ENCODE measurements at places on chromosomes 12 and 14. TPM values are rescaled to one million over a fixed set of nuclear protein-coding genes. Genes with fewer than 3 reads are reported as not detected.

Gene RHEBL1
- total RNA-seq = 0.38 TPM

DNA sequence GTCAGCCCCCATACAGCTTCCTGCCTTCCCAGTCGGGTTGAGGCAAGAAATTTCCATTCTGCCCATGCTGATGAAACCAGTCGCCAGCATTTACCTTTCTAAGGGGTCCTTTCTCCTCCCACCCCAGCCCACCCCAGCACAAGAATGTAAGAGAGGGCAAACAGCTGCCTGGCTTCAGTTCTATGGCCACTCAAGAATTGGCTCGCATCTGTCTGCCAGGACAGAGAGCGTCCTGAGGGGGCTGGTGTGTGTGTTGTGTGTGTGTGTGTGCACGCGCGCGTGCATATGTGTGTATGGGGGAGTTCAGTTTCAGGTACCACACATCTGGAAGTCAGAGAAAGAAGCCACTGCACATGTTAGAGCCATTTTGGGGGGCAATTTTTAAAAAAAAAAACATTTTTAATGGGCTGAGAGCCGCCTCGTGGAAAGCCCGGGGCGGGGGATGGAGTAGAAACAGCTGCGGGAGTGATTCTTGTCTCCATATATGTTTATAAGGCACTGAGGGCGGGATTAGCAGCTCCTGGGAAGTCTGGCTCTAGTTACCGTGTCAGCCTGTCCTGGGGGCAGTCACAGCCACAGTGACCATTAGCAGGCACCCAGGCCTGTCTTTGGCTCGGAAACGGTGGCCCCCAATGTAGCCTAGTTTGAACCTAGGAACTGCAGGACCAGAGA is at the start of gene WNT5B:
WNT5B (plus strand) TSS at position 566 of the 672 bp plus-strand sequence. CDS start 2,124 bp downstream, outside the sequence.
- DNase-seq = no peak

GRCh38 chr12:112870267-112870980 is 36.3 kb upstream of the OAS1 start:
- no peak for DNase-seq

GRCh38 chr12:99253068-99253467 is 394.5 kb upstream of the GARIN6 start:
- no peak for DNase-seq

GRCh38 chr12:49026101-49026500 is 7.5 kb upstream of the PRKAG1 start:
- DNase-seq = no peak

GRCh38 chr14:69630360-69630759 is 19.0 kb downstream of the SUSD6 start:
- no peak for DNase-seq

Gene KRT79
- not detected for total RNA-seq

Gene RPAP3
- 24.0 TPM for total RNA-seq

Gene SDR39U1
- total RNA-seq = 31.6 TPM

DNA sequence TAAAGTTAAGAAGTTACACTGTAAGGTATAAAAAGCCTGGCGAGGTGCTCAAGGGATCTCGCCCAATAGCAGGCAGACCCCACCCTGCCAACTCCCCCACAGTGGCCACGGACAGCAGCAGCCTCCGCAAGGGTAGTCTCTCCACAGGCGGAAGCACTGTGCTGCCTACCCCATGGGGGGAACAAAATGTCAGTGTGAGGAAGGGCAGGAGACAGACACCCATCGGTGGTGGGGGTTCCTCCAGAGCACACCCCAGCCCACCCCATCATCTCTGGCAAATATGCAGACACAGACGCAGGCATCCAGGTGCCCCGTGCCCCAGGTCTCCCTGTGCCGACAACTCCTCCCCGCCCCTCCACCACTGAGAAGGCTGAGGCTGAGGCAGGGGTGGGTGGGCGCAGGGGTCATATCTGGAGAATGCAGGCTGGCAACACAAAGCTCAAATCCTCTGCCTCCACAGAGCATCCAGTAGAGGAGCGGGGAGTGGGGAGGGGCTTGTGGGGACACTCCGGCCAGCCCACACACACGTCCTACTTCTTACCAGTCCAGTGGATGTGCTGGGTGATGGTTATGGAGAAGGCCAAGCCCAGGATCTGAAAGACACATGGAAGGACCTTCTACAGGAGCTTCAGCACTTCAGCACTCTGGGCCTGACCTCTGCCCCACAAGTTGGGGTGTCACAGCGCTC is 68.3 kb upstream of the DDX11 start:
- DNase-seq = peak; percentile 48

- DNase-seq = no peak
These were observed 29.0 kb upstream of the LUM start for GRCh38 chr12:91140026-91140931.

Gene SLC8A3
- 0.10 TPM for total RNA-seq

- DNase-seq = peak; percentile 59
These were observed 48.7 kb downstream of the BEGAIN start for GRCh38 chr14:100538351-100539002.

Measured in posterior vena cava (tissue), 2 donors.